ENCODE measurements at places on chromosomes 5 and 9.

- DNase-seq: no peak
Measured at GRCh38 chr9:4581035-4581760, 80.9 kb upstream of the PLPP6 start.

- DNase-seq: no peak
Measured at GRCh38 chr5:26236936-26237335, 801.5 kb downstream of the CDH9 start.

- no peak for DNase-seq
Measured at GRCh38 chr5:10235350-10235749, 14.3 kb downstream of the ATPSCKMT start.

DNA sequence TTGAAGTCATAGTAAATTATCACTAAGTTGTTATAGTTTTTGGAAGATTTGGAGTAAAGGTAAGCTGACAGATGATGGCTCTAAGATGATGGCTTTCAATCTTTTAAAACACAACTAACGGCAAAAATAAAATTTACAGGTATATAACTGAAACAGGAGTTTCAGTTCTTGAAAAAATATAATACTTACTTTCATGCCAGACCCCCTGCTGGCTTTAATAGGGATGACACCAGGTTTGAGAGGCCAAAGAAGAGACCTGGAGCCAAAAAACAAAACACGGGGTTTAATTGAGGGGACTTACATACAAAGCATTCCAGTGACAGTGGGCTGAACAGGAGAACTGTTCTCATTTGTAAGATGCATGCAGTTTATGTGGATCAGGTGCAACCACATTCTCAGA is 301.7 kb upstream of the PCSK5 start:
- DNase-seq: no peak

- DNase-seq: no peak
Measured at GRCh38 chr5:172168311-172168710, 19.7 kb downstream of the STK10 start.

DNA sequence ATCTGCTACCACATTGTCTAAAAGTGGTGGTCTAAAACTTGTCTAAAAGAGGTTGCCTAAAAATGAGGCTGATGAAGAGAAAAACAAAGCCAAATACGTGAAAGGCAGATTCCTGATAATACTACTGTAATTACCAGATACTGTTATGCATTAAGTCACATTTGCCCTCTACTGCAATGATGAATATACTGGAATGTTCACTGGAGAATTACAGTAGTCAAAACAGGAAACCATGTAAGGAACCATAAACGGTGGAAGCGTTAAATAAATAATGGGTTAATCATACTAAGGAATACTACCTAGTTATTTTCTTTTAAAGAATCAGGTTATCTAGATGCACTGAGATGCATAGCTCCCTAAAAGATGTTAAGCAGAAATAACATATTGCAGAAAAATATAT is 201.3 kb downstream of the MCTP1 start:
- DNase-seq: no peak

GRCh38 chr9:137304383-137305059 is 2.5 kb upstream of the NRARP start:
- DNase-seq: no peak

- DNase-seq: no peak
Measured at GRCh38 chr9:99235926-99236634, 14.0 kb downstream of the SEC61B start.

DNA sequence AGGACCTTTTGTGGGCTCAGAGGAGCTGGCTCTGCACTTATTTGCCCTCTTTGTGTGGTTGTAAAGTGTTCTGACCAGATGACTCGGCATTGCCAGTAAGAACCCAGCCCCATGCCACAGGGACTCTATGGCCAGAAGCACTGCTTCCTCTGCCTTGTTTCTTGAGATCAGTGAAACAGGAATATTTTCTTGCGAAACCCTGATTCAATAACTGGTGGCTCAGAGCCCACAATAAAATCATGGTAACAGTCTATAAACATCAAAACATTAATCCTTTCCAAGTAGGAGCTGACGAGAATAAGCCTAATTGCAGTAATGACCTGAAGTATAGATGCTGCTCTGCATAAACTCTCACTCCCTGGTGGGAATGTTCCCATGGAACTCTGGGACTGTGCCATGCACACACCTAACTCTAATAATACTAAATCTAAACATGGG is 344.3 kb downstream of the ZNF608 start:
- DNase-seq: no peak

- DNase-seq: no peak
Measured at GRCh38 chr5:149423049-149423793, 44.1 kb upstream of the IL17B start.

DNA sequence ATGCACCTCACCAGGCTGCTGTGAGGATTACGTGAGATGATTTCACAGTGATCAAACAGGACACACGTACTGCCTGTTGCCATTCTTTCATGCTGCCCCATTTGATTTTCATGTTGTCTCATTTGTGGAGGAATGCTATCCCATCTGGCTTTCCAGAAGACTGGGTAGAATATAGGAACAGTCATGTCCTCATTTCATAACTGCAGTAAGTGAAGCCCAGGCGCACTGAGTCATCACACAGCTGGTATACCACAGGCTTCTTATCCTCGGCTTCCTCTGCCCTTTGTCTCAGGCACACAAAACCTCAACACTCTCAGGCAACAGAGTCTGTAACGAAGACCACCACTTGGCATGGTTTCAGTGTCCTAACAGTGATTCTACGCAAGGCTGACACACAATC is 62.3 kb downstream of the LHFPL2 start:
- DNase-seq: no peak

GRCh38 chr5:95048628-95049027 is 236.3 kb downstream of the MCTP1 start:
- DNase-seq: no peak

- no peak for DNase-seq
Measured at GRCh38 chr5:132776131-132776937, 705 bp downstream of the SEPTIN8 start.

DNA sequence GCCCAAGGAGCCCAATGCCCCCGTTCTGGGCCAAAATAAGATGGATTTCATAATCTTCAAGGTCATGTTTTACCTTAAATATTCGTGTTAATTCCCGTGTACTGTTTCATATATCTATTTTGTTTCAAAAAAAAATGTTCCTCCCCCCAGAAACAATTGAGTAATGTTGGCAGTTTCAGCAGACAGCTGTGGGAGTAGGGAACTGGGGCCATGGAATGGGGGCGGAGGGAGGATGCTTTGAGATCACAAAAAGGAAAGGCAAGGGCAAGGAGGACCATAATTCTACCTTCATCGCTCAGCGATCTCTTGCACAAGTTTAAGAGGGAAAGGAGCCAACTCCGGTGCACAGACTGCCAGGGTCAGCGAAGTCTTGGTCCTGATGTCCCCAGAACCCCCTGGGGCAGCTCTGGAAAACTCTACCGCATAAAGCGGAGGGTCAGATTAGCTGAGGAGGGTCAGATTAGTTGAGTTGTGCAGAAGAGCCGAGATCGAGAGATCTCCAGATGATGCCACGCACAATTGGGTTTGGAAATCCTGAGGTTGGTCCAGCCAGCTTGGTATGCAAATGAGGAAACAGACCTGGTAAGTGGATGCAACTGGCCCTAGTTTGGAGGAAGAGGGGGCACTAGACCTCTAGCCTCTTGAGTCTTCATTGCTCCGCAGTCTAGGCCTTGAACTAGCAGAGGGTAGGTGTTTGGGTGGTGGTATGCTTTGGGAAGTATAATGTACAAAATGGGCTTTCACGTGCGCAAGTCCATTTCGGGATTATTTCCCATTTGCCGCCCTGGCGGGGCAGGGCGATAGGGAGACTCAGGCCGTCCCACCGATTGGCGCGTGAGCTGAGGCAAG is 24.0 kb downstream of the CDKN2A start:
- no peak for DNase-seq

- DNase-seq: no peak
Measured at GRCh38 chr5:142501890-142502289, 177.1 kb upstream of the SPRY4 start.

DNA sequence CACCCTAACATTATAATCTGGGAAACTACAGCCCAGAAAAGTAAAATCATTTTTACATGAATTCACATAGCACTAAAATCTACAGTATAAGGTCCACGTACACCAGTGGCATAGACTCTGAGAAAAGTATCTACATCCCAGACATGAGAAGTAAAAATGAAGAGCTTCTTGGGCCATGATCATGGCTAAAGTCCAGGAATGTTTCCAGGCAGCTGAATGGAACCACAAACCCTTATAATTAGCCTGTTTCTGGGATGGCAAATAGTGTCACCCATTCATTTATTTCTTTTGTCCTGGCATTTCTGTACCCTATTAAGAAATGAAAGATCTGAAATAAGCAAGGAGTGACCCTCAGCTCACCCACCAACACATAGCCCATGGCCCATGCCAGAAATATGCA is 217.9 kb downstream of the SPOCK1 start:
- no peak for DNase-seq

GRCh38 chr9:134923466-134923865 is 5.8 kb upstream of the FCN1 start:
- DNase-seq: no peak

- no peak for DNase-seq
Measured at GRCh38 chr9:84374516-84374915, 34.0 kb upstream of the SLC28A3 start.

GRCh38 chr5:140344683-140345423 is 1.6 kb downstream of the HBEGF start:
- no peak for DNase-seq

- no peak for DNase-seq
Measured at GRCh38 chr5:110612794-110613247, 113.7 kb downstream of the TMEM232 start.

- DNase-seq: no peak
Measured at GRCh38 chr5:176884571-176884890, 14.6 kb downstream of the HK3 start.

- DNase-seq: no peak
Measured at GRCh38 chr5:155252717-155253116, 239.2 kb downstream of the KIF4B start.

DNA sequence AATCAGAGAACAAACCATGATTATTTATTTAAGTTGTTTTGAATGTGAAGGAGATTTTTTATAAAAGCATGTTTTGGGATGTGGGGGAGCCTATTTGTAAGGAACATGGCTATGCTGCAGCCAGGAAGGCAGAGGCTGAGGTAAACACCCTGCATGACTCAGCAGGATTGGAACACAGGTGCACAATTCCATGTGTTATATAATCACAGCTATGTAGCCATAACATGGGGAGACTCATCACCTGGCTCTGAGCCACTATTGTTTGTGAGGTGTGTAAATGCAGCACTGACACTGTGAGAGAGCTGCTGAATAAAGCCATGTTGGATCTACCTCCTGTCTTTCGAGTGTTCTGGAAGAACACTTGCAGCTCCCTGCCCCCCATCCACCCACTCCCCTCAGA is 1009.8 kb downstream of the DNAH5 start:
- no peak for DNase-seq

- DNase-seq: no peak
Measured at GRCh38 chr9:78493166-78493742, 196.3 kb downstream of the PSAT1 start.

- no peak for DNase-seq
Measured at GRCh38 chr5:14707811-14708390, 43.4 kb downstream of the OTULIN start.

GRCh38 chr9:124348363-124348762 is 66.9 kb downstream of the PSMB7 start:
- no peak for DNase-seq

DNA sequence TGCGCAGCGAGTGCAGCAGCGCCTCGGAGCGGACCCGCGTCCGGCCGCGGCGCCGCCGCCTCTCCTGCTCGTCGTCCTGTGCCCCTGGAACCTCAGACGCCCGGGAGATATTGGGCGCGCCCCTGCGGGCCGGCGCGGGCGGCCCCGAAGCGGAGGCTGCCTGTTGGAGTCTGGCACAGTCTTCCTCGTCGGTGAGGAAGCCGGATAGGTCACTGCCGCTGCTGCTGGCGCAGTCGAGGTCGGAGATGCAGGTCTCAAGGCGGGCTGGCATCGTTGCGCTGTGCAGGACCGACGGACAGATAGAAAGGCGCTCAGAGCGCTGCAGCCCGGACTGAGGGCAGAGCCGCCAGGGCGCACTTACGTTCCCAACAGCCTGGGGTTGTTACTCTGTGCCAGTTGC is 344 bp downstream of the NEUROG1 start:
- DNase-seq: no peak

- DNase-seq: no peak
Measured at GRCh38 chr5:143244000-143244736, 159.3 kb downstream of the NR3C1 start.

- no peak for DNase-seq
Measured at GRCh38 chr9:123174887-123175518, 93.4 kb downstream of the STRBP start.

- DNase-seq: no peak
Measured at GRCh38 chr9:127349483-127350113, 47.4 kb upstream of the SLC2A8 start.

GRCh38 chr5:11684607-11685006 is 219.6 kb downstream of the CTNND2 start:
- no peak for DNase-seq

GRCh38 chr9:90767523-90768100 is 34.0 kb upstream of the SYK start:
- DNase-seq: no peak

DNA sequence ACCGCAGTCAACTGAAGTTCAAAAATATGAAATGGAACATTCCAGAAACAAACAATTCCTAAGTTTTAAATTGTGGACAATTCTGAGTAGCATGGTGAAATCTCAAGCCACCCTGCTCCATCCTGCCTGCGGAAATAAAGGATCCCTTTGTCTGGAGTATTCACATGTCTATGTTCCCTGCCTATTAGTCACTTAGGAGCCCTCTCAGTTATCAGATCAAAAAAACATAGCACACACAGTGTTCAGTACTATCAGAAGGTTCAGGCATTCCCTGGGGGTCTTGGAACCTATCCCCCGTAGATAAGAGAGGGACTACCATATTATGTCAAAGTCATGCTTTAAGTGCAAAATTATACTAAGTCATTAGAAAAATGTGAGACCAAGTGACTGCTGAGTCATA is 300.8 kb downstream of the SEMA5A start:
- DNase-seq: no peak
